Retinal pigment epithelial cell (primary cell): ENCODE measurements at places on chromosomes 7 and 10.

DNA sequence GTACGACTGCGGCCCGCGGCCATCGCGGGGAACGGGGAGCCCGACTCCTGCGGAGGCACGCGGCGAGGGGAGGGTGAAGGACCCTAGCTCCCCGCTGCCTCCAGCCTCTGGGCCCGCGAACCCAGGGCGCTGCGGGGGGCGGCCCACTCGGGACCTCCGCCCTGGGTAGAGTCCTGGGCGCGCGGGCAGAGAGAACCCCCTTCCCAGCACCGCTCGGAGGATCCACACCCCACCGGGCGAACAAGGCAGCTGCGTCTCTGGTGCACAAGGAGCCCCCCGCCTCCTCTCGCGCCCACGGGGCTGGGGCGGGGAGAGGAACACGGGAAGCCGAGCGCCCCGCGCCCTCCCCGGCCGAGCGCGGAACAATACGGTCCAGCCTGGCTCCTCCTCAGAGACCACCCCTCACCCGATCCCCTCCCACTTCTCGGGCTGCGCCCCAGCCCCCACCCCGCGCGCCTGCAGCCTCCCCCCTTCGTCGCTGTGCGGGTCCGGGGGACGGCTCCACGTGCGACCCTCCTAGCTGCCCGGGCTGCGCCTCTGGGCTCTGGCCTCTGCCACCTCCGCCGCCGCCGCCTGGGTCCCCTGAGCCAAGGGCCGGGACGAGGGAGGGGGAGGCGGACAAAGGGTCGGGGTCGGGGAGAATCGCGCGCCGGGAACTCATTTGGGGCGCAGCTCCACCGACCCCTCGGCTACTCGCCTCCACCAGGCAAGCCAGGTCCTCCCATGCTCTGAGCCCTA is at the start of gene WDR86:
Gene WDR86, minus strand, starts transcription at position 372 of the 738 bp plus-strand sequence. CDS start 449 bp downstream, outside the sequence.
- no peak for DNase-seq

DNA sequence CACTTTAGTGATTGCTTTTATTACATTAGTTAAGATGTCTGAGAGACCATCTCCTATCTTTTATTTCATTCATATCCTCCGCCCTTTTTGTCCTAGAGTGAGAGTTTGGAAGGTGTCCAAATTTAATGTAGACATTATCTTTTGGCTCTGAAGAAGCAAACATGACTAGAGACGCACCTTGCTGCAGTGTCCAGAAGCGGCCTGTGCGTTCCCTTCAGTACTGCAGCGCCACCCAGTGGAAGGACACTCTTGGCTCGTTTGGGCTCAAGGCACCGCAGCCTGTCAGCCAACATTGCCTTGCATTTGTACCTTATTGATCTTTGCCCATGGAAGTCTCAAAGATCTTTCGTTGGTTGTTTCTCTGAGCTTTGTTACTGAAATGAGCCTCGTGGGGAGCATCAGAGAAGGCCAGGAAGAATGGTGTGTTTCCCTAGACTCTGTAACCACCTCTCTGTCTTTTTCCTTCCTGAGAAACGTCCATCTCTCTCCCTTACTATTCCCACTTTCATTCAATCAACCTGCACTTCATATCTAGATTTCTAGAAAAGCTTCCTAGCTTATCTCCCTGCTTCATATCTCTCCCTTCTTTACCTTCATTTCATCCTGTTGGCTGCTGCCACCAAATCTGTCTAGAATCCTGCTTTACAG is 10.4 kb upstream of the CLCN1 start:
- DNase-seq: no peak

GRCh38 chr10:71921324-71922027 is 42.7 kb upstream of the CHST3 start:
- peak; percentile 83 for DNase-seq

- DNase-seq: peak; percentile 8
These were observed 110.1 kb upstream of the INSYN2A start for GRCh38 chr10:127306479-127306878.

DNA sequence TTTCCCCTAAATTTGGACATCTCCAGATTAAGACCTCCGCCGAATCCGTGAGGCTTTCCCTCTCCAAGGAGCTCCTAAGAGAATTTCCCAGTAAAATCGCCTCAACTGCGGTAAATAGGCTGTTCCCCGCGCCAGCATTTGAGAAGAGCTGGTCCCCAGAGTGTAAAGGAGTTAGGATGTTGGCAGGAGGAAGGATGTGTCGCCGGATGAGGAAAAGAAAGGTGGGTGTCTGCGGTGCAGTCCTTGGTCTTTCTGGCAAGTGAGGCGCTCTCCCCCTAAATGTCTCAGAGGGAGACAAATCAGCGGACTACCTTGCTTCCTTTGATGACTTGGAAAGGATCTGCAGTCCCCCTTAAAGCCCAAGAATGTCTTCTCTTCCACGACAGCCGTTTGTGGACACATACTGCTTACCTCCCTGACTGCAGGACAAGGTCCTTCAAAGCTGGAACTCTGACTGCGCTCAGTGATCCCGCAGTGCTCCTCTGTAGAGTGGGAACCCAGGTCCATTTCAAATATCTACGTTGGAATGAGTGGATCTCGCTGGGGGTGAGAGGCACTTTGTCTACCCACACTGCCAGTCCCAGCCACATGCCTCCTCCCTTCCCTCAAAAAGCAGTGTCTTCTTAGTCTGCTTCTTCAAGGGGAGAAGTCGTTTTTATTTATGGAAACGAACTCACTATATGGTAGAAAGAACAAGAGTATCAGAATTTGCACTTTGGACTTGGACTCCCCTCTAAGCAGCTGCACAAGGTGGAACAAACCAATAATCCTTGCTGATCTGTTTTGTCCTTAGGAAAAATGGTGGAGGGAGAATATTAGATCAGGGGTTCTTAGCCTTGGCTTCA is 1.1 kb upstream of the DLG5 start:
- no peak for DNase-seq

- DNase-seq: no peak
These were observed 96.8 kb downstream of the INPP5A start for GRCh38 chr10:132634241-132634946.

DNA sequence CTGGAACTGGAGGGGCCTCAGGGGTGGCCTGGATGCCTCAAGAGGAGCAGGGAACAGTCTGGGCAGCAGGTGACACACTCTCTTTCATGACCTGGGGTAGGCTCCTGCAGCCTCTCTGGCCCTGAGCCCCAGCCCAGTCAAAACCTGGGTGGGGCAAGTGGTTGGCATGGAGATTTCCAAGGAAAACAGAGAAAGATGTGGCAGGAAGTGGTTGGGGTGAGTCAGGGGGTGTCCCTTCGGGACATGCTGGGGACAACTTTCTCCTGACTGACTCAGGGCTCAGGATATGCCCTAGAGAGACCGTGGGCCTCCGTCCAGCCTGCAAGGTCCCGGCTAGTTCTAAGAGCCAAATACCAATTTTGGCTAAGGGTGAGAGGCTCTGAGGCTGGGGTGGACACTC is 2.9 kb downstream of the AQP1 start:
- DNase-seq: no peak

GRCh38 chr7:27199849-27200760 is at the start of gene HOXA13:
Gene HOXA13, minus strand, starts transcription at chr7:27200091. Its CDS starts 14 bp downstream, at chr7:27200077.
- no peak for DNase-seq

DNA sequence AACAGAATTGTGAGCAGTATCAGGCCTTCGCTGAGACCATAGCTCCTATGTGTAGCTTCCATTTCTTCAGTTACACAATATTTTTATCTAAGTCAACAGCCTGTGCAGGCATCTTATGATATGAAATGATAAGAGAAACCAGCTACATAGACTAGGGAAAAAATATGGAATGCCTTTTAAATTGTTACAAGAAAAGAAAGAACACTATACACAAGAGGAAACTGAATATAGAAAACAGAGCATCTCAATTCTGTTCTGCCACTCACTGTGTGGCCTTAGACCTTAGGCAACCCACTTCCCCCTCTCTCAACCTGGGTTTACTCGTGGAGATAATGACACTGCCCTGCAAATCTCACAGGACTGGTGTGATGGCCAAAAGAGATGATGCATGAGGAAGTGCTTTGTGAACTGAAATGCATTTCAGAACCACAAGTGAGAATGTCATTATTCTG is 132.9 kb downstream of the LRRN3 start:
- no peak for DNase-seq

GRCh38 chr7:78315119-78315518 is 516.5 kb downstream of the PHTF2 start:
- no peak for DNase-seq

DNA sequence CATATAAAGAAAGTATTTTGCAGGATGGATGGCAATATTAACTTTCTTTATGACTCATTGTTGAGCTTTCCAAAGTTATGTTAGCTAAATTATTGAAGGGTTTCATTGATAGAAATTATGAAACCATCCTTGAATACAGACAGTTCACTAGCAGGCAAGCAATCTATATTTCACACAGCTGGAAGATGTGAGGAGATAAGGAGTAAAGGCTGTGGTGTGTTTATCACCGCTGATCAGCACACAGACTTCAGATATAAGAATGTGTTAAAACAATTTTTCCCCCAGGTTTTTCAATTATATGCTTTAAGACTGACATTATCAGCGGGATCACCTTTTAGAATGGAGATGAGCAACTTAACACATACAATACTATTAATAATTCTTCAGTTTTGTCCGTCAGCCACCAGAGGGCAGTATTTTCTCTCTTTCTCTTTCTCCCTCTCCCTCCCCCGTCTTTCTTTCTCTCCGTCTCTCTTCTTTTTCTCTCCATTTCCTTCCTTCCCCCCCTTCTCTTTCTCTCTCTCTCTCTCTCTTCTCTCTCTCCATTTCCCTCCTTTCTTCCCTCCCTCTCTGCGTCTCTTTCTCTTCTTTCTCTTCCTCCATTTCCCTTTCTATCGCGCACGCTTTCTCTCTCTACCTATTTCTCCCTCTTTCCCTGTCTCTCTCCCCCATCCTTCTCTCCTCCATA is 62.9 kb upstream of the FAM171A1 start:
- DNase-seq: peak; percentile 4

DNA sequence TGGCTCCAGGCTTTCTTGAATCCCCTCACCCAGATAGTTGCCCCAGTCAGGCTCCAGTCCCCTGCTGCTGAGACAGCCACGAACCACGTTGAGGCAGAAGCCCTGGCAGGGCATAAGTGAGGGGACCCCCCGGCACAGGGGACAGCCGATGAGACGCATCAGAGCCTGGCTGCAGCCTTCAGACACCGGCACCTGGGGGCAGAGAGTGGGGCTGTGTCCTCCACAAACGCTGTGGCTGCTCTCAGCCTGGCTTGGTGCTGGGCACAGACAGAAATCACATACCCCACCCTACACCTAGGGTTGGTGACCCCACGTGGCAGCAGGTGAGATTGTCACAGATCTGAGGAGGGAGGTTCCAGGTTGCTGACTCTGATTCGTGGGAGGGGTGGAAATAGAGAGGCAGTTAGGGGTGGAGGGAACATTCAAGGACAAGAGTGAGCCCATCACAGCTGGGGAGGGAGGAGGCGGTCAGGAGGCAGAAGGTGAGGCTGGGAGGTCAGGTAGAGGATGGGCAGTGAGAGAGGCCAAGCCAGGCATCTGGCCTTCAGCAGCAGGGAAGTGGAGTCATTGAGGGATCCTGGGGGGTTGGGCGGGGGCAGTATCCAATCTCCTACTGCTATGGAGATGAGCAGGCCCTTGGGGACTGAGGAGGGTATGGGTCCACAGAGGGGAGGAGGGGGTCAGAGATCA is 3.2 kb downstream of the GPC2 start:
- no peak for DNase-seq

DNA sequence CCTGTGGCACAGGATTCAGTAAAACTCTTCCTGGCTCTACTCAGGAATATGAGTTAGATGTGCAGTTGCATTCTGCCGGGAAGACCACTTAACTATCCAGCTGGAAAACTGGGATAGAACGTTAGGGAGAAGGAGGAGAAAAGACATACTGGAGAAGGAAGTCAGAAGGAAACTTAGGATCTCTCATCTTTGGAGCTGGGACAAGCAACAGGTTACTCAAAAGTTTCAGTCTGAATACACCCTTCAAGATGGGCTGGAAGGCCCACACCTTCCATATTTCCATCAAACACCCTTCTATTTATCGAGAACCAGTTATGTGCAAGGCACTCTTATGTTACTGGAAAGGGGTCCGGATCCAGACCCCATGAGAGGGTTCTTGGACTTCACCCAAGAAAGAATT is 440.4 kb upstream of the NRP1 start:
- DNase-seq: no peak

DNA sequence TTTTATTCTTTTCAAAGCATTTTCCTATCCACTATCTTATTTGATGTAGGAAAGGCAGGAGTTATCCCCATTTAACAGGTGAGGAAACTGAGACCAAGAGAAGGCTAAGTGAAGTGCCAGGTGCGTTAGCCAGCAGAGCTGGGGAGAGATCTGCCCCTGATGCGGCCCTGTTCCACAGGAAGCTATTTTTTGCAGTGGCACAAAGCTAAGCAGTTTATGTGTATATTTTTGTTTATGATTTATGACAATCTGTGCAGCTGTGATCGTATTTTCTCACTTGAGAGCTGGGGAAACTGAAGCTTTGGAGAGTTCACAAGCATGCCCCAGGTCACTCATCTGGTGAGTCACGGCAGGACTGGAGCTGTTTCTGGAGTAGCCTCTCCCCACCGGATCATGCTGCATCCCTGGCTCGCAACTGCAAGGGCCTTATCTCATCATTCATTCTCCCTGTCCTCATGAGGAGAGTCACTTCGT is 38.8 kb downstream of the SLC29A3 start:
- DNase-seq: no peak

DNA sequence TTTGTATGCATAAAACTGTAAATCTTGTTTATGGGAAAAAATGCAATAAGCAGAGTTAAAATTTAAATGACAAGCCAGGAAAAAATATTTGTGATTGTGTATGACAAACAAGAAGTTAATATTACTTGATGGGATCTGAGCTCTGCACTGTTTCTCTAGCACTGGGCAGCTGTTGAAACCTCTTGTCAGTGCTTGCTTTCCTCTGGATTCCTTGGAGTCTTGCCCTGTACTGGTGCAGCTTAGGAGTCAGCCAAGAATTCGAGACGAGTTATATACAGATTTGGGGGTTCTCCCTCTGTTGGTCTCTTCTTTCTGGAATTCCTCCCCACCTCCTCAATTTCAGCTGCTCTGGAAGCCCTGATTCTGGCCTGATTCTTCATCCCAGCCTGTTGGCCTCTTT is 24.3 kb upstream of the OPN4 start:
- no peak for DNase-seq

DNA sequence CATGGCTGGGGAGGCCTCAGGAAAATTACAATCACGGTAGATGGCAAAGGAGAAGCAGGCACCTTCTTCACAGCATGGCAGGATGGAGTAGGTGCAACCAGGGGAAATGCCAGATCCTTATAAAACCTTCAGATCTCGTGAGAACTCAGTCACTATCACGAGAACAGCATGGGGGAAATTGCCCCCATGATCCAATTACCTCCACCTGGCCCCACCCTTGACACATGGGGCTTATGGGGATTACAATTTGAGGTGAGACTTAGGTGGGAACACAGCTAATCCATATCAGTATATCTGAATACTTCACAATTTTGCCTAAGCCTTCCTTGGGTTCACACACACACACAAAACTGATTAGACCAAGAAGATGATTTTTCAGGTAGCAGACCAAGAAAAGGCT is 145.1 kb upstream of the COL1A2 start:
- DNase-seq: no peak
